Sigmoid colon (tissue), 7 donors: ENCODE measurements at places on chromosomes 12 and 14. TPM values are rescaled to one million over a fixed set of nuclear protein-coding genes. Genes with fewer than 3 reads are reported as not detected.

The MANSC4 gene
- not detected for total RNA-seq

The RAPGEF3 gene
- total RNA-seq = 14.6 TPM

- DNase-seq = peak; percentile 46
These were observed 50.2 kb downstream of the C14orf132 start for GRCh38 chr14:96089401-96089800.

The CELA1 gene
- total RNA-seq = not detected
